GM10248 (cell line): ENCODE measurements at places on chromosomes 13 and 19.

- DNase-seq, result no peak
Measured at GRCh38 chr13:58266271-58266670, 634.7 kb downstream of the PCDH17 start.

DNA sequence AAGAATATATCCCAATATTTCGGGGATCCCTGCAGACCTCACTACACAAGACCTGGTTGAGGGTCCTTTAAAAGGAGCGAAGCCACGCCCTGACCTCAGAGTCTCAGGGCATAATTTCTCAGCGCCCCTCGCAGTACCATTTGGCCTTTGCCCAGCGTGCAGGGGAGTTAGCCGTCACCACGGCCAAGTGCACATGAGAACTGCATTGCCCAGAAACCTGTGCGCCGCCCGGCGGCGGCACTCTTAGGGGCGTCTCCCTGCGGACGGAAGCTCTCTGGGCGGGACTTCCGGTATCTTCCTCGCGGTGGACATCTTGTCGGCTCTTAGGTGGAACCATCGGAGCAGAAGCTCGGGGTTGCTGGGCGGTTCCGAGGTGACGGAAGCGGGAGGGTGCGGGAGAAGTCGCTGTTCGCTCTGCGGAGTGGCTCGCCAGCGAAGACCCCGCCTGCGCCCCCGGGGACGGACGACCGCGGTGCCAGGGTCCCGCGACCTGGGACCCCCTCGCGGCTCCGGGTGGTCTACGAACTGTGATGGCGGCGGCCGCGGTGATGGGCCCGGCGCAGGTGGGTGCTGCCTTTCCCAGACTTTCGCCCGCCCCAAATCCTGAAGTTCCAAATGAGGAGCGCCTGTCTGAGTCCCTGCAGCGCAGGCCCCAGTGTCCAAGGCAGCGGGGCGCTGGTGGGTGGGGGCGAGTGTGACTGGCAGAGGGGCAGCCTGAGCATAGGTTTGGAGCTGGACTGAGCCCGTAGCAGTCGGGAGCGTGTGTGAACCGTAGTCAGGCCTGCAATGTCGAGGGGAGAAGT, at the start of gene ZNF134:
Gene ZNF134 (plus strand): TSS at position 302 of the 803 bp plus-strand sequence. CDS start 5,227 bp downstream, outside the sequence.
- peak; percentile 96 for DNase-seq

DNA sequence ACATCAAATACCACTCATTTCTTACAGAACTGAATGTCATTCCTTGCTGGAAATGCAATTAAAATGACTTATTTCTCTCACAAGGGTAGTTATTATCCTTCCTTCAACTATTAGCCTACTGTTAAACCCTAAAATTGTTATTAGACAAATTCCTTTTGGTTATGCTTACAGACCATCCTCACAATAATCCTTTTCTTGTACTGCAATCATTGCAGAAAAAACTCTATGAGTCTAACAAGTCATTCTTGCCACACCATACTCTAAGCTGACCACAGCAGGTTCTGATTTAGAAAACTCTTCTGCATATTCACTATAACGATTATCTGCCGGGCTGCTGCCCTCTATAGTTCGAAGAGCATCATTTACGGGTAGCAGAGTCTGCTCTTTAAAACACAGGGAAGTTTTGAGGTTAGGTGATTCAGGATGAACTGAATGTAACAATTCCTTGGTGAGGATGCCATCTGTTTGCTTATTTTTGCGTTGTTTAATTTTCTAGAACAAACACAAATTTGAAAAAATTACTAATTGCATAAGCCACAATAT, 38.2 kb downstream of the MTMR6 start:
- DNase-seq, result peak; percentile 37

DNA sequence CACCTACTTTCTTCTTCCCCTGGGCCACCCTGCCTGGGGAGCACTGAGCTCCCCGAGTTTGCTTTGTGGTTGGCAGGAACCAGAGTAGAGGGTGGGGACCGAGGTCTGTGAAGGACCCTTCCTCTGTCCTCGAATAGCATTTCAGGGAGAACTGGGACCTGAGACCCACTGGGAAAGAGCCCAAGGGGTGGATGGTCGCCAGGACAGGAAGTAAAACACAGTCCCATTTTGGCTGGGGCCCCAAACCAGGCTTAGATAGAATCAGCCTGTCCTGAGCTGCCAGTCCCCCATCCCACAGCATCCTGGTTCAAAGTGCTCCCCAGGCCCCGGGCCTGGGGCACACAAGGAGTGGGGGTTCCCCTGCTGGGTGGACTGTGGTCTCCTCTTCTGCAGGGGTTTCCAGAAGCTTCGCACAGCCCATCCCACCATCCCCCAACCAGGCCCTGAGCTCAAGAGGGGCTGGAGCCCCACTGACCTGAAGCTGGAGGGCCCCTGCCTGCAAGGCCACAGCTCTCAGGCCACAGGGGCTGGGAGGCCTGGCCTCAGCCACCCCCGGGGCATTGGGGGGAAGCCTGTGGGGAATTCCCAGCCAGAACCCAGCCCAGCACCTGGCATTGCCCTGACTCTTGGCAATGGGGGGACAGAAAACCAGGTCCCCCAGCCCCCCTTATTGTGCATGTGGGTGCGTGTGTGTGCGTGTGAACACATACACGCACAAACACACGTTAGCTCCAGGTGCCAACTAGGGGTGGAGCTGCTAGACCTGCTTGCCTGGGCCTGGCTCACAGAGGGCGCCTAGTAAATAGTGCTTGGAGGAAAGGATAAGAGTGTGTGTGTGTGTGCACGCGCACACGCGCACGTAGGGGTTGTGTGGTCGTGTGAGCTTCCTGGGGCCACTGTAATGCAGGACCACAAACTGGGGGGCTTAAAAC, 995 bp upstream of the MKNK2 start:
- DNase-seq, result no peak
